ENCODE measurements at places on chromosomes 16 and 17.

DNA sequence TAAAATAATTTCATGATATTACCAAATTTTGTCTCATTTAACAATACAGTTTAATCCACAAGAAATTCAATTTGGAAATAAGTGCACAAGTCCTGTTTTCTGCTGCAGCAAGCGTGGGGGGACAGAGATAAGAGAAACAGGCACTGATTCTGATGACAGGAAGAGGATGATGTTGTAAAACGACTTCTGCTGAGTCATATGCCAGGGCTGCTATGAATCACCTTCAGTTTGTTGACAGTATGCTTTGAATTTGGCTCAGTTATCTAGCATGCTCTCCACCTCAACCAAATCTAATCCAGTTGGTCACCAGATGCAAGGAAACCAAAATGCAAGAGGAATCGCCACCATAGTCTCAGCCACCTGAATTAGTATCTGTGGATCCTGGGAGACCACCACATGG, 244.1 kb upstream of the MON1B start:
- peak; percentile 33 for DNase-seq

GRCh38 chr16:48125888-48126287, 29.9 kb downstream of the ABCC12 start:
- peak; percentile 36 for DNase-seq

DNA sequence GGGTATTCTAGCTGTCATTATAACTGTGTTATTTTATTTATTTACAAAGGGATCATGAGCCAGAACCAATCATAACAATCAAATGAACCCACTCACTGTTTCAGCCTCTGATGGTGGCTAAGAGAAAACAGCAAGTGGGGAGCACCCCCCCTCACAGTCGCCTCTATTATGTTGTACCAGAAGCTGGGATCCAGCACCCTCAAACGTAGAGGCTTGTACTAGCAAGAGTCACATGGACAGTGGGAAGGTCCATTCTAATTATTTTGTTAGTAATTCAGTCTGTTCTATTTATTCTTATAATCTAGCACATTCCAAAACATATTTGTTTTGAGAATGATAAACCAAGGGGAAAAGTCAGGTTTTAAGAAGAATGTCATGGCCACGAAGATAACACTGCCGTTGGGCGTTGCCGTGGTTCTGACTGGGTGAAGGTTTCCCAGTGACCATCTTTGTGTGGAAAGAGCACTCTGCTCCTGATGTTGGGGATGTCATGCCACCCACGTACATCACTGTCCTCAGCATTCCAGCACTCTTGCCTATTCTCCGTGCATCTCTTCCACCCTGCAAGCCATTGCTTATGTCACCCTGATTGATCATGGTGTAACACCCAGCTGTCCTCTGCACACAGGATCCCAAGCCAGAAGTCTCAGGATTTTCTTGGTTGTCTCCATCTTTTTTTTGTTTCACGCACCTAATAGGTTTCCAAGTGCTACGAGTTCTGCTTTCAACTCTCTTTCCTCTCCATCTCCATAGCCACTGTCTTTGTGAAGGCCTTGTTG, 205.8 kb downstream of the PRKCA start:
- no peak for DNase-seq

DNA sequence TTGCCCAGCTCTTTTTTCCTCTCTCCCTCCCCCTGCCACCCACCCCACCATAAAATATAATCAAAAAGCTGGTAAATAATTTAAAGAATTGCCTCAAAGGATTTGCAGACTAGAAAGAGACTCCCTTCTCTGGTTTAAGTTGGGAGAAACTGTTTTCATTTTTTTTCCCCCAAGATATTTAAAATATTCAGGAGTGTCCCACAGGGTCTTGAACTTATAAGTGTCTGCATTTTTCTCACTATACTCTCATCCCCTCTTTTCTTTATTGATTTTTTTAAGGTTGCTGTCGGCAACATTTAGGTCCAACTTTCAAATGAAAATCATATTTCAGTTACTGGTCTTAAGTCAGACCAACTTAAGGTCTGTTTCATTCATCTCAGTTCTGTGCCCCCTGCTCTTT, 210.2 kb downstream of the MSI2 start:
- DNase-seq, result no peak

GRCh38 chr16:4420505-4421105, 4.2 kb upstream of the CORO7 start:
- DNase-seq, result no peak
